ENCODE measurements at places on chromosomes 1 and 21. TPM values are rescaled to one million over a fixed set of nuclear protein-coding genes. Genes with fewer than 3 reads are reported as not detected.
A peak's percentile ranks its signal among the peaks of the same experiment; 100 is the strongest.

The SUSD4 gene
- total RNA-seq: 17.7 TPM

The TIE1 gene
- 51.7 TPM for total RNA-seq

The NIBAN1 gene
- total RNA-seq: 371 TPM

DNA sequence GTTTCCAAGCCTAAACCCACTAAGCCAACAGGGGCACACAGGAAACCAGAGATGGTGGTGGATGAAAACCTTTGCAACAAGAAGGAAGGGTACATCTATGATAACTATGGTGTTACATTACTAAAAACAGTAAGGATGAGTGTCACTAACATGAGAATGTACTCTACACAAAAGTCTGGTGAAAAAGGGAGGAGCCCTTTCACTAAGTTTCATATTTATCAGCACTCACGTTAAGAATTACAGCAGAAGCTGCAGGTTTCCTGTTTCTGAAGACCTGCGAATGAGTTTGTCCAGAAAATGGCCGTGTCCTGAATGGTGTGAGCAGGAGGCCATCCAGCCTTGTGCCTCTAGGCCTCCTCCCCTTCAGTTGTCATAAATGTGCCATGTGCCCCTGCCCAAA, 17.8 kb downstream of the ABCG1 start:
- no peaks in the 10 kb centered on the region for H3K4me1 ChIP-seq
- H3K4me3 ChIP-seq: no peak overlapping the region
- peak overlapping the region; percentile 89 for H3K27ac ChIP-seq
- H3K27me3 ChIP-seq: no peaks in the 10 kb centered on the region

DNA sequence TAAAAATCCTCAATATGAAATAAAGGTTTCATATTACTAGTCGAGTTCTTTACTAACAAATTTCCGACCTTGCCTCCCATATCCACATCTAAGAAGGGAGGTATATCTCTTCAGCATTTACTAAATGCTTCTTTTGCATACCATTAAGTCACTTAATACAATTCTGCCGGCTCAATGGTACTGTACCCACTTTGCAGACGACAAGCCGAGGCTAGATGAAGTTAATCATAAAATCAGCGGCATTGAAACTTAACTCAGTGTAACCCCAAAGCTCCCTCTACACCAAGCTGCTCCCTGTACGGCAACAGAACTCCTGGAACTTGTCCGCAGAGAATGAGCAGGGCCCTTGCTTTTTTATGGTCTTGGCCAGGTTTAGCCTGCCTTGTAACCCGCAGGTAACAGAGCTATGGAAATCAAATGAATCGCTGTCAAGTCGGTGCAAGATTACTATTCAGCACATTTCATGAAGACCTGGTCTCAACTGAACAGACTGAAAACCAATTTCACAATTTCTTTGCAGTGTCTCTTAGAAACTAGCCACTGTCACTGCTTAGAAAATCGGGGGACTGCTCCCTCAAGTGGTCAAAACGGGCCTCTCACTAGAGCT, 738 bp downstream of the INTS7 start:
- no peaks in the 10 kb centered on the region for H3K27me3 ChIP-seq
- DNase-seq: no peak
- H3K4me3 ChIP-seq: peak overlapping the region; percentile 62
- peak overlapping the region; percentile 89 for H3K27ac ChIP-seq
- no peaks in the 10 kb centered on the region for H3K36me3 ChIP-seq

DNA sequence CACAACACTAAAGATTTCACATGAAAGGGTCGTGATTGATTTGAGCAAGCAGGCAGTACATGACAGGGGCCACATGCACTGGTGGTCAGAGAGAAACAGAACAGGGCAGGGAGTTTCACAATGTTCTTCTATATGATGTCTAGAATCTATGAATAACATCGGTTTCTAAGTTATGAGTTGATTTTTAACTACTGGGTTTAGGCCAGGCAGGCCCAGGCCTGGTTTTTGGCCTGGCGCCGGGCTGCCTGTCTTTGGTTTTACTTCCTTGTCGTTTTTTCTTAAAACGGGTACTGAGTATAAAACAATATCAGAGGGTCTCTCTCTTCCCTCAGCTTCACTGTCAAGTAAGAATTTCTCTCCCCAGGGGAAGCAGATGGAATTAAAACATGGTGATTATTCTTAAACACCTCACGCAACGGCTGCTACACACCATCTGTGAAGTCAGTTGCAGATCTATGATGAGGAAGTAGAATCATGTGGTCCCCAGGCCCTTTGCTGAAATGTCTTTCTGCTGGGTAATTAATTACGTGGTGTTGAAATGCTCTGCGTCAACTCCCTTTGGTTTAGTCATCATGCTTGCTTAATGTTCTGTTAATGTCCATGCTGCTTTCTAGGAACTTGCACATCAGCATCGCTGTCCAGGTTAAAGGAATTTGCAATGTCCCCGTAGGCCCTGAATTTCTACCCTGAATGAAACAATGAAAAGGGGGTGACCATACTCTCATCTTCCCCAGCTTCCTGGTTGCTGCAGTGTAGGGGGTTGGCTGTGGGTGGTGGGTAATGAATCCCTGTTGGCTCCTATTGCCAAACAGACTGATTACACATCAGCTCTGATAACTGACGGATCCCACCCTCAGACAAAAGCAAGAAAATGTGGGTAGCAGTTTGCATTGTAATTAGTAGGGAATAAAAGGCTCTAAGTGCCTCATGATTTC, 70.3 kb downstream of the SERINC2 start:
- H3K27me3 ChIP-seq: no peaks in the 10 kb centered on the region
- peak overlapping the region; percentile 10 for H3K27ac ChIP-seq
- no peaks in the 10 kb centered on the region for H3K36me3 ChIP-seq

GRCh38 chr1:39434797-39435395, 56.5 kb upstream of the BMP8A start:
- H3K4me3 ChIP-seq: no peak overlapping the region
- peak overlapping the region; percentile 69 for H3K27ac ChIP-seq
- no peak for DNase-seq
- H3K36me3 ChIP-seq: peaks cover 82% of the 10 kb centered on the region
- H3K4me1 ChIP-seq: no peaks in the 10 kb centered on the region
- H3K27me3 ChIP-seq: no peaks in the 10 kb centered on the region

DNA sequence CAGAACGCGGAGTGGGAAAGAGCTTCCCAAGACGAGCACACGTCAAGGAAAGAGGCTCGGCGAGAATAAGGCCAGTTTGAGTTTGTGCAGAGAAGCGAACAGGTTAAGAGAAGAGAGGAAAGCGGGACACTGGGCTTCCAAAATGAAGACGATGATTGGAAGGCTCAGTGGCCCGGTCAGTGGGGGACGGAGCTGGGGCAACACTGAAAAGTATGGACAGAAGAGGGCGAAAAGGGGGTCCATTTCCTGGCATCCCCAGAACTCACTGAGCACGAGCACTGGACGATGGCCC, 258 bp downstream of the CCT3 start:
- peaks cover 22% of the 10 kb centered on the region for H3K4me1 ChIP-seq
- DNase-seq: no peak
- peaks cover 24% of the 10 kb centered on the region for H3K36me3 ChIP-seq
- H3K4me3 ChIP-seq: peak overlapping the region; percentile 71

- no peaks in the 10 kb centered on the region for H3K27me3 ChIP-seq
- peak overlapping the region; percentile 76 for H3K4me3 ChIP-seq
- no peak for DNase-seq
- no peaks in the 10 kb centered on the region for H3K4me1 ChIP-seq
- H3K36me3 ChIP-seq: no peaks in the 10 kb centered on the region
- peak overlapping the region; percentile 96 for H3K27ac ChIP-seq
Observed at GRCh38 chr1:219175212-219175564, 1.5 kb downstream of the LYPLAL1 start.

GRCh38 chr1:30928171-30928570, 19.6 kb upstream of the SDC3 start:
- H3K27ac ChIP-seq: no peak overlapping the region
- H3K4me1 ChIP-seq: no peaks in the 10 kb centered on the region
- DNase-seq: no peak
- H3K36me3 ChIP-seq: peaks cover 7% of the 10 kb centered on the region

DNA sequence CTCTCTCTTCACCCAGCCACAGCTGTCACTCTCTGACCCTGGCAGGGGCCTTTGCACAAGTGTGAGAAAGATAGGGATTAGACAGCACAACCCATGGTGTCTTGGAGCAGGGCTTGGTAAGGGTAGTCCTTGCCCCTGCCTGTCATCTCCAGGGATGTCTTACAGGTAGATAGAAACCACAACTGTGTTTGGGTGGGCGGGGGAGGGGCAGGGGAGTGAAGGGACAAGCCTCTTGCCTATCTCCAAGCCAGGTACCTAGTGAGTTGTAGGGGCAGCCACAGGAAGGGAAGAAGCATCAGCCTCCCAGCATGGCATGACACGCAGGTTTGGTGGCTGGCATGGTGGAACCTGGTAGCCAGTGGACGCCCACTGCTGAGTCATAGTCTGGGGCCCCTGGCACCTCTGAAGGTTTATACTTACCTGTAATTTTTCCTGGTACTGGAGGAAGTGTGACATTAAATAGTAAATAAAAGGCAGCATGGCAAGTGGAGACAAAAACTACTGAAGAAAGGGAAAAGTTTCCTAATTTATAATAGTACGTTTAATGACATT, 97.5 kb downstream of the CLEC20A start:
- DNase-seq: no peak
- H3K27me3 ChIP-seq: no peaks in the 10 kb centered on the region
- no peak overlapping the region for H3K4me3 ChIP-seq
- no peaks in the 10 kb centered on the region for H3K36me3 ChIP-seq
- H3K27ac ChIP-seq: no peak overlapping the region

GRCh38 chr1:36706416-36706815, 223.7 kb upstream of the CSF3R start:
- H3K27me3 ChIP-seq: no peaks in the 10 kb centered on the region
- no peak overlapping the region for H3K4me3 ChIP-seq
- no peak for DNase-seq

DNA sequence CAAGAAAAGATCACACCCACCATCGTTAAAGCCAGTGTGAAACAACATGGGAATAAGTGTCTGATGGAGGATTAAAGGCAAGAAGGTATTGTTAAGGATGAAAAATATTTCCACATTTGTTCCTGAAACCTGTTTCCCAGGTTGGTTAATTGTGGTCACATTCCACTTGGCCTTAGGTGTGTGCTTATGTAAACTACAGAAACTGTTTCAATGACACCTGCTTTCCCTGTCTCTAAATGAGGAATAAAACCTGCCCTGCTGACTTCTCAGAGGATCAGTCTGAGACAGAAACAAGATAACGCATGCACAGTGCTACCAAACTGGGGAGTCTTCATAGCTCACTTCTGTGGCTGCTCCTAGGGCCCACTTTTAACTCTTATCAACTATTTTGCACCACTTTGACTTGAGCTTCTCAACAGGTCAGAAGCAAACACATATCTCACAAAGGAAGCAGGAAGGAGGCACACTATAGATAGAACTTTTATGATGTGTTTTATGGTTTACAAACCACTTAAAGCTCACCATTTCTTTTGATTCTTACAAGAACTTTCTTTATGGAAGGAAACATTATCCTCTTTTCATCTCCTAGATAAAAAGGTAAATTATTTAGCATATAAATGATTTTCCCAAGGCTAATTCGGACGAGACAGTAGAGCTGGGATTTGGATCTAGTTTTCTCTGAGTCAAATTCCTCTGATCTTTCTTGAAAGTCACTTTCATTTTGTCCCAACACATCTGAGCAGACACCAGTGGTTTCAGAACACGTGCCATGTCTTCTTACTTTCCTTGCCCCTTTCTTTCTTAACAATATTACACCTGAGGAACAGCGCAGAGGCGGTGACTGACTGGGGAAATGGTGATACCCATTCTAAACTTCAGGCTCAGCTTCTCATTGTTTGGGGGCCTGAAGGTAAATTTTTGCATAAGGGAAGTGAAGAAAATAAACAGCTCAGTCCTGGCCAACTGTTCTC, 33.4 kb downstream of the CYP2J2 start:
- H3K36me3 ChIP-seq: peaks cover 20% of the 10 kb centered on the region
- no peak overlapping the region for H3K27ac ChIP-seq
- no peaks in the 10 kb centered on the region for H3K4me1 ChIP-seq
- DNase-seq: no peak
- no peaks in the 10 kb centered on the region for H3K27me3 ChIP-seq
- H3K4me3 ChIP-seq: no peak overlapping the region

DNA sequence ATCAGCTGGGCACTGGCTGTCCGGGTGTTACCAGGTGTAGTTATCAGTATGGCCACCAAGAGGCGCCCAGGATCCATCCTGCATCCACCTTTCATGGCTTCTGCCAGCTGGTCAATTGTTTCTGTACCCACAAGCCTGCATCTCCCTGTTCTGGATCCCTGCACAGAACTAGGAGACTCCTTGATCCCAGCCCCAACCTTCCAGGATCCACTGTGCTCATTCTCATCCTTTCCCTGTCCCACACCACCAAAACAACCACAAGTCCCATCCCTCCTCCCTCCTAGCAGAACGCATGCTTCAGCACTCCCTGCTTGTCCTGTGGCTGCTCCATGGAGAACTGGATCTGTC, 27.2 kb upstream of the FOXE3 start:
- DNase-seq: peak; percentile 66
- H3K27me3 ChIP-seq: no peaks in the 10 kb centered on the region
- H3K36me3 ChIP-seq: no peaks in the 10 kb centered on the region
- H3K4me3 ChIP-seq: no peak overlapping the region
- no peaks in the 10 kb centered on the region for H3K4me1 ChIP-seq
